Ovary (tissue), 10 donors: ENCODE measurements at places on chromosomes 11 and 22. TPM values are rescaled to one million over a fixed set of nuclear protein-coding genes. Genes with fewer than 3 reads are reported as not detected.
A peak's percentile ranks its signal among the peaks of the same experiment; 100 is the strongest.

- H3K4me1 ChIP-seq, result peaks cover 10% of the 10 kb centered on the region
- no peaks in the 10 kb centered on the region for H3K27me3 ChIP-seq
- H3K27ac ChIP-seq, result no peak overlapping the region
- H3K4me3 ChIP-seq, result no peak overlapping the region
Measured at GRCh38 chr11:78549624-78550409, 24.8 kb downstream of the NARS2 start.

GRCh38 chr22:25060522-25061071 lies 108.1 kb downstream of the KIAA1671 start:
- no peak for DNase-seq
- no peaks in the 10 kb centered on the region for H3K4me1 ChIP-seq
- no peaks in the 10 kb centered on the region for H3K27me3 ChIP-seq
- no peak overlapping the region for H3K4me3 ChIP-seq
- H3K36me3 ChIP-seq, result no peaks in the 10 kb centered on the region

- H3K4me3 ChIP-seq, result no peak overlapping the region
- H3K27me3 ChIP-seq, result no peaks in the 10 kb centered on the region
- H3K36me3 ChIP-seq, result no peaks in the 10 kb centered on the region
- H3K27ac ChIP-seq, result no peak overlapping the region
Measured at GRCh38 chr22:43722444-43722843, 89.7 kb downstream of the EFCAB6 start.

GRCh38 chr11:73393479-73394415 lies 17.5 kb downstream of the RELT start:
- H3K27me3 ChIP-seq, result no peaks in the 10 kb centered on the region
- H3K36me3 ChIP-seq, result no peaks in the 10 kb centered on the region
- no peak overlapping the region for H3K27ac ChIP-seq
- no peaks in the 10 kb centered on the region for H3K4me1 ChIP-seq
- peak; percentile 46 for DNase-seq

- no peak for DNase-seq
- peaks cover 21% of the 10 kb centered on the region for H3K4me1 ChIP-seq
Measured at GRCh38 chr11:44563711-44564110, 1.8 kb upstream of the CD82 start.

DNA sequence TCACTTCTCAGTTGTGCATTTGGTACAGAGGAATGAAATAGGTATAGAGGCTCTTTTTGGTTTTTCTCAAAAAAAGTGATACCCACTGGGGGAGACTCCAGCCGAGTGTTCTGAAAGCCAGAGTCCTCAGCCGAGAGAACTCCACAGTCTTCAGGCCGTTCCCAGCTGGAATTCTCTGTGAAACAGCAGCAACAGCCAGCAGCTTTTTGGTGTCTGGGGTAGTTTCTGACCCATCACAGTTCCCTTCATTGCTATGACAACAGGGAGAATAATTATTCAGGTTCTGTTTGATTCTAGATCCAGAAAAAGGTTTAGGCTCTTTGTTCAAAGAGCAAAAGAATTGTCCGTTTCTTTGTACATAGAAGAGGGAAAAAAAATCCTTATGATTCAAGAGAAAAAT lies 84.6 kb downstream of the C22orf31 start:
- no peak for DNase-seq
- H3K4me1 ChIP-seq, result peaks cover 2% of the 10 kb centered on the region
- no peaks in the 10 kb centered on the region for H3K27me3 ChIP-seq
- H3K36me3 ChIP-seq, result no peaks in the 10 kb centered on the region
- no peak overlapping the region for H3K27ac ChIP-seq

DNA sequence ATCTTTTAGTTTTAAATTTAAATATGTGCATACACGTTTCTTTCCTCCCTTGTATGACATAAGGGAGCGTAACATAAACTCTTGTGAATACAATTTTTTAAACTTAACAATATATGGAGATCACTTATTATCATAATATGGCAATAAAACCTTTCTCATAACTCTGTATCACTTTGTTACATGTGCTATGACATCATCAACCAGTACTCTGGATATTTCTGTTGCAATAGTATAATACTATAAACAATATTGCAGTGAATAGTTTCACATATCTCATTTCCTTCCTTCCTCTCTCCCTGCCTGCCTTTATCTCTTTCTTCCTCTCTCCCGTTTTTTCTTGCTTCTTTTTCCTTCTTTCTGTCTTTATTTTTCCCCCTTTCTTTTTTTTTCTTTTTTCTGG lies 1278.0 kb upstream of the CNTN5 start:
- DNase-seq, result no peak
- no peaks in the 10 kb centered on the region for H3K27me3 ChIP-seq
- H3K4me1 ChIP-seq, result peaks cover 5% of the 10 kb centered on the region
- no peaks in the 10 kb centered on the region for H3K36me3 ChIP-seq

DNA sequence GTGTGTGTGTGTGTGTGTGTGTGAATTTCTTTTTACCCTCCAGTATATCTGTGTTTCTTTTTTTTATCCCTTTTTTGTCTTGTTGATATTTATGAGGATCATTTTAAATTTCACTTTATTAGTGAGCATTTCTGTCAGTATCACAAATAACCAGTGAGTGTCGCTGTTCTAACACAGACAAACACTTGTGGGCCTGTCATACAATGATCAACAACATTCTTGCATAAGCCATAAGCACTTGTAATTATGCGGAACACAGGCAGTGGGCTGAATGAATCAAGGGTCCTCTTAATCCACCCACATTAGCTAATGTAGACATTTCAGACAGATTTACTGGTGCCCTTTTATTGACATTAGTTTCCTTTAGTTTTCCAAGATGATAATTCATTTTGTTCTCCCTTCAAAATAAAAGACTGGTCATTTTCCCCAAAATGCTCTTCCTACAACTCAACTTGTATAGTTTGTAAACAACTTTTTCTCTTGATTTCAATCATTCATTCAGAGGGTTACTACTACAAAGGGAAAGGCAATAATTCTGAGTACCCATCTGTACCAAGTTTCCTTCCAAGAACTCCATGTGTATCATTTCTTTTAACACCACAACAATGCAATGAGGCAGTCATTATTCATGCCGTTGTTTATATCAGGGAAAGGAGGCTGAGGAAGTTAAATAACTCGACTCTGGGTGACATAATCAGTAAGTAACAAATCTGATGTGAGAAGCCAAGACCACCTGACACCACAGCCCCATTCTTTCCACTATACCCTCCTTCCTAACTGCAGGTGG lies 34.5 kb upstream of the ANO3 start:
- H3K36me3 ChIP-seq, result no peaks in the 10 kb centered on the region
- no peak overlapping the region for H3K4me3 ChIP-seq
- DNase-seq, result no peak

DNA sequence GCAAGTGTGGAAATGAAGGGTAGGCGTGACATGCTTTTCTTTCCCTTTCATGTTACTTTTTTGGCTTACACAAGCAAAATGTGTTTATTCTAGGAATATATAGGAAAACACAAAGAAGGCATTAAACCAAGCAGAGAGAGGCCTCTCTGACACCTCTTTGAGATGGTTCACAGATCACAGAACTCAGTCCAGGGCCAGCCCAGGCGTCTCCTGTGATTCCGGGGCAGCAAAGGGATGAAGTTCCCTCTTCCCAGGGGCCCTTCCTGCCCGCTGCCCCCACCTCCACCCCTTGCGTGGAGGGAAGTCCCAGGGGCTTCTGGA lies 78.0 kb downstream of the CACNA1I start:
- H3K36me3 ChIP-seq, result no peaks in the 10 kb centered on the region
- no peak overlapping the region for H3K4me3 ChIP-seq
- no peaks in the 10 kb centered on the region for H3K27me3 ChIP-seq
- H3K4me1 ChIP-seq, result no peaks in the 10 kb centered on the region
- no peak overlapping the region for H3K27ac ChIP-seq

DNA sequence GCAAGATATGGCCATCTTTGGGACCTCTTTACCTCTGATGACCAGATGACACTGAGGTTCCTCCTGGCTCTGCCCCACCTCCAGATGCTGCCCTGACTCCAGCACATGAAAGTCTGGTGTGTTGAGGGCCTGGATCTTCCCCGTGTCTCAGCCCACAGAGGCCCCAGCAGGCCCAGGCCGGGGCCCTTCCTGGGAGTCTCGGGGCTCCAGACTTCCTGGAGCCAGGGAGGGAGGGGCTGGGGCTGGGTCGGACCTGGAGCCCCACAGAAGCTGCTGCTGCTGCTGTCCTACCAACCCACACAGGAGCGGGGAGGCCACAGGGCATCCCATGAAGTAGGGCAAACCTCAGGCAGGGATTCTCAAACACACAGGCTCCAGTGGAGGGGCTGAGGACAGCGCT lies 32.2 kb upstream of the WNT11 start:
- no peak for DNase-seq
- no peak overlapping the region for H3K4me3 ChIP-seq
- no peaks in the 10 kb centered on the region for H3K36me3 ChIP-seq
- peaks cover 6% of the 10 kb centered on the region for H3K4me1 ChIP-seq
- no peaks in the 10 kb centered on the region for H3K27me3 ChIP-seq

DNA sequence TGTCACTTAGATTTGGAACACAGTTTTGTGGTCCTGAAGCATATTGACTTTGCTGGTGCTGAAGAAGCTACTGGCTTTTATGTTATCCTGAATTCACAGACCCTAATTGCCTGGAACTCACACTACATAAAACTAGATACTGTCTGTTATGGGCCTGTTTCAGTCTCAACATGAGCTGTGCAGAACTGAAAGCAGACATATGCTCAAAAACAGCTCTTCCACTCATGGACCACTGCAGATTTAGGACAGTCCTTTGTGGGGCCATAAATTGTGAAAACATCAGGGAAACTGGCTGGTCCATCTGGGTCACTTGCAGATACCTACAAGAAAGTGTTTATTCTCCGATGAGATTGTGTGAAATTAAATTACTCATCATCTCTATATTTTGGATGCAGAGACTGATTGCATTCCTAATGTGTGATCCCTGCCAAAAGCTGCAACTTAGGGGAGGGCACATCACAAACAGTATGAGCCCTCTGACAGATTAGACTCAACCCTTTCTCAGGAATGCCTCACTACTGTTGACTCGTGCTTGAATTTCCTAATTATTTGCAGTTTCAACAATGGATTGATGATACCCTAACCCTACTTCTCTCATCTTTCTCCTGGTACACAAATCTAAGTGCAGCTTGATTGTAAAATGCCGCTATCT lies 10.2 kb upstream of the CLNS1A start:
- no peaks in the 10 kb centered on the region for H3K36me3 ChIP-seq
- no peak overlapping the region for H3K4me3 ChIP-seq
- DNase-seq, result no peak
- H3K4me1 ChIP-seq, result no peaks in the 10 kb centered on the region
- no peak overlapping the region for H3K27ac ChIP-seq

- no peak for DNase-seq
- no peak overlapping the region for H3K27ac ChIP-seq
- no peaks in the 10 kb centered on the region for H3K36me3 ChIP-seq
Measured at GRCh38 chr11:45768486-45768885, 36.5 kb upstream of the SLC35C1 start.

DNA sequence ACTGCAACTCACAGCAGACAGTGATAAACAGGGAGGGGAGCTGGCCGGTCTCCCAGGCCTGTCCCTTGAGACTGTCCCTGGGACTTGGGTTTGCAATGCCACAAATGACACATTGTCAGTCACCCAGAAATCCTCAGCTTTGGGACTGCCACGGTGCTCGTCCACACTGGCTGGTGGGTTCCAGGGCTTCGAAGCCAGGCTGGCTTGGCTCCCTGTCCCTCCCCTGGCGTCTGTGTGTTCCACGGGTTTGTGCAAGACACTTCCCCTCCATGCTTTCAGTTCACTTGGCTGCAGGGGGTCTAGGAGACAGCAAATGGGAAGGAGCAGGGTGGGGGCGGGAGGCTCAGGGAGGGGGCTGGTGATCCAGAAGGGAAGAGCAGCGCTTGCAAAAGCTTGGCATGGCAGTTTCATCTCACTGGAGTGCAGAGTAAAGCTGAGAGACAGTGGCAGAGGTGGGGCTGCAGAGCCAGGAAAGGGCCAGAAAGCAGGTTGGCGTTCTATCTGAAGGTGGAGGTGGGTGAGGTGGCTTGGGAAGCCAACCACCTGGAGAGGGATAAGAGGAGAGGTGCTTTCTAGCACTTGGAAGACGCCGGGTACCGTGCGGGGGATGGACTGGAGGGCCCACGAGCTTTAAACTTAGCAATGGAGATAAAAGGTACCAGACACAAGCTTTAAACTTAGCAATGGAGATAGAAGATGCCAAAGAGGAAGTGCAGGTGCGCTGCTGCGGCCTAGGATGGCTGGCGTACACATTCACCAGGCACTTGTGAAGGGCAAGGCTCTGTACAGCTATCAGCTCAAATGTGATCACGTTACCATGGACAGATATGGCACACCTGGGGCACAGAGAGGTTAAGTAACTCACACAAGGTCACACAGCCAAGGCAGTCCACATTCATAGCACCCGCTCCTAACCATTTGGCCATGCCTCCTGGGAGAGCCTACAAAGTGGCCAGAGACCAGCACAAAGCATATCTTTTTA lies 86.4 kb upstream of the SHISAL1 start:
- H3K27me3 ChIP-seq, result no peaks in the 10 kb centered on the region
- no peak for DNase-seq
- no peaks in the 10 kb centered on the region for H3K4me1 ChIP-seq
- H3K36me3 ChIP-seq, result no peaks in the 10 kb centered on the region

DNA sequence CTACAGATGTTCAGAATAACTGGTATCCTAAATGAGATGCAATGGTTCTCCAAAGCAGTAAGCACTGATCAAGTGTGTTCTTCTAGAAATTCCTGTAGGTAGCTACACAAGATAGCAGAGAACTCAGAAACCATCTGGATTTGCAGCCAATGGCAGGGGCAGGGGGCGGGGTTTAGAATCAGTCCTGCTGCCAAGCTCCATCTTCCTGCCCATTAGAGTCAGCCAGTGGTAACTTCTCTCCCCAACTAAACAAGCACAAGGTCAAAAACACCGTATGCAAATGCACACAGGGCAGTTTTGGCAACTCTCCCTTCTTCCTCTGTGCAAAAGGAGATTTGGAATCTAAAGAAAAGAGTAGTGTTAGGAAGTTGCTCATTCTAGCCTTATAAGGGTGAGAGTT lies 237.5 kb upstream of the CCDC90B start:
- no peaks in the 10 kb centered on the region for H3K36me3 ChIP-seq
- DNase-seq, result no peak
- H3K27ac ChIP-seq, result no peak overlapping the region
- H3K4me3 ChIP-seq, result no peak overlapping the region
- H3K27me3 ChIP-seq, result no peaks in the 10 kb centered on the region
- no peaks in the 10 kb centered on the region for H3K4me1 ChIP-seq

- H3K27me3 ChIP-seq, result no peaks in the 10 kb centered on the region
- DNase-seq, result no peak
- H3K4me1 ChIP-seq, result no peaks in the 10 kb centered on the region
- H3K4me3 ChIP-seq, result no peak overlapping the region
Measured at GRCh38 chr11:106601684-106602297, 416.5 kb downstream of the GUCY1A2 start.

The IGSF9B gene
- total RNA-seq, result 8.8 TPM

The TTC9C gene
- 32.9 TPM for total RNA-seq

The NFAM1 gene
- 1.8 TPM for total RNA-seq

The CRYBB2 gene
- total RNA-seq, result not detected

The ISX gene
- total RNA-seq, result not detected

The SHISAL1 gene
- total RNA-seq, result 2.3 TPM

The OR2AT4 gene
- total RNA-seq, result not detected

The RFPL2 gene
- total RNA-seq, result not detected

The NRGN gene
- 6.0 TPM for total RNA-seq

The UPK3A gene
- total RNA-seq, result not detected

The IGLL5 gene
- total RNA-seq, result 0.48 TPM

The KMT5B gene
- total RNA-seq, result 50.4 TPM
